ENCODE measurements at places on chromosomes 5 and 9.

DNA sequence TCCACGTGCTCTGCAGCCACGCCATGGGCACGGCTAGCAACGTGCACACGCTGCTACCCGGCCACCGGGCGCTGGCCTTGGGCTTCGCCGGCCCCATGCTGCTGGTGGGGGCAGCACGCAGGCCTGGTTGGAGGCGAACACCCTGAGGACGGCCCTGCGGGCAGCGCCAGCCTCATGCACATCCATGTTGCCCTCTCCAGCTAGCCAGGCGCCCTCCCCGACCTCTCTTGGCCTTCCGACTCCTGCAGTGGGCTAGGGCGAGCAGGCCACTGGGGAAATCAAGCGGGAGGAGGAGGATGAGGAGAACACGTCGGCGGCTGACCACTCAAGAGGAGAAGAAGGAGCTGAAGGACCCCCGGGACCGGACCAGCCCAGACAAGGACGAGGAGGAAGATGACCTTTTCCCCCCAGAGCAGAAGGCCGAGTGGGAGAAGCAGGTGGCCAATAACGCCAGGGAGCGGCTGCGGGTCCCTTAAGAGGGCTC is 73.3 kb downstream of the INSL6 start:
- no peak for DNase-seq

DNA sequence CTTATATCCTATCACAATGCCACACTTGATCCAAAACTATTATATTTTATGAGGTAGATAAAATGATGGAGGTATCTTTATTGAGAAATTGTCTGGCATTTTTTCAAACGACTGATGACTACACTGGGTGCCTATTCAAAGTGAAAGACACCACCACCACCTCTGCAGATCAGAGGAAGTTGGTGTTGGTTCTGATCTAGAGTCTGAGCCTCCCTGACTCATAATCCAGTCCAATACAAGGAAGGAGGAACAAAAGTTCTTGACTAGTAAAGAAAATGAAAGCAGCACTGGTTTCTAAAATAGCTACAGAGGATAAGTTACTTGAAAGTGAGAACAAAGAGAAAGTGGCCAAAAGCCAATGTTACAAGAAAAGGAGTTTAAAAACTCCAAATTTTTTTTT is 139.9 kb downstream of the RFX3 start:
- no peak for DNase-seq

DNA sequence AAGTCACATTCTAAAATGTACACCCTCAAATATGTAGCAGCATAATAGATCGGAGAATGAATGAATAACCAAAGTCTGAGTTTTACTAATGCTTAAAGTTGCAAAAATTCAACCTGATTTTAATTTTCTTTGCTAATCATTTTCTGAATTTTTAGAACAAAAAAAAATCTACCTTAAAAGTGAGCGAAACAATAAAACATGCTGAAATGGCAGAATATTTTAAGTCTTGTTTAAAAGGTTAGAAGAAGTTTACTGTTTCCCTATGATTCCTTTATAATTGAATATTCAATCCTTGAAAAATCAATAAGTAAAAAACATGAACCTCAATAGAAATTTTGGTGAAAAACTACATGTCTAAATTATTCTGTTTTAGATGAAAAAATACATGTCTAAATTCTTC is 27.1 kb upstream of the ZNF462 start:
- DNase-seq = no peak

GRCh38 chr5:169085636-169086035 is 215.3 kb downstream of the SLIT3 start:
- DNase-seq = no peak

GRCh38 chr5:125715216-125715615 is 708.0 kb upstream of the GRAMD2B start:
- no peak for DNase-seq

- DNase-seq = no peak
Observed at GRCh38 chr9:129567842-129568559, 52.9 kb downstream of the C9orf50 start.

GRCh38 chr9:22244139-22245011 is 202.2 kb upstream of the DMRTA1 start:
- DNase-seq = peak; percentile 52

DNA sequence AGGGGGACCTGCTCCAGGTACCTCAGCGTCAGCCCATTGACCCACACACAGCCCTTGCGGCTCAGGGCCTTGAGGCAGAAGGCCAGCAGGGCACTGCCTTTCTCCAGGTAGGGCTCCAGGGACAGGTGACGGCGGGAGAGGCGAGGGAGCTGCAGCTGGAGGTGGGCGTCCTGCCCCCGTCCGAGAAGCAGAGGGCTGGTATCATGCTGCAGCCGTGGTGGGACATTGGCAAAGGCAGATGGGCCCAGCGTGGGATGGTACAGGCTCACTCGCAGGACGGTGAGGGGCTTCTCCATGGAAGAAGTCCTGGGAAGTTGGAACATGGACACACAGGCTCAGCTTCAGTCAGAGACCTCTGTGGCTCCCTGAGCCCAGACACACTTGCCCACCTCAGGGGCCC is 2.5 kb upstream of the DCANP1 start:
- no peak for DNase-seq

DNA sequence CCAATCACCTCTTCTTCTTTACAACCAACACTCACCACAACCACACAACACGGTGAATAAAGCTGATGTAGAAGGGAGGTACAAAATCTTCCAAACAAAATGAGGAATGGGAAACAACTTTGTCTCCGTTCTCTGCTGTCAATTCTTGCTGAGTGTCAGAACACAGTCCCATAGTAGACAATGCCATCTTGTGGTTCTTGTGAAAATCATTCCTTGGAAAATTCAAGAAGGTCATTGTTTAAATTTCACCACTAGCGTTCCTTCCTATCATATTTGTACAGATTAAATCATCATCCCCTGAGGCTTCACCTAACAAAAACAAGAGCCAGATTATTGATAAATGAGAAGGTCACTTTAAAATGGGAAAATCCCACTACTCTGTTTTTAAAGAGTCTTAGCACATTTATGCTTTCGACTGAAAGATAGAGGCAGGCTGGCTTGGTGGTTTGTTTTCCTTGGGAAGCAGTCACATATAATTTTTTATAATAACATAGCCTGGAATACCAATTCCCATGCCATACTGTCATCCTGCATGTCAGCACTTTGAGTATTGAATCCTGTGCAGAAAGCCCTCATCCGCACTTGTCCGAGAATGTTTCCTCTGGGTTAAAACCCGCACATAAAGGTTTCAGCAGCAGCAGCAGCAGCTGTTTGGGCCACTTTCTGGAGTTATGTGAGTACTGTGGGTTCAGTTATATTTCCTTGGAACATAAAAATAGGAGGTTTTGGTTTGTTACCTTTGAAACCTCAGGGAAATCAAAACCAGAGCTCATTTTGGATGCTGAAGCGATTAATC is 395.0 kb upstream of the SMARCA2 start:
- DNase-seq = no peak

DNA sequence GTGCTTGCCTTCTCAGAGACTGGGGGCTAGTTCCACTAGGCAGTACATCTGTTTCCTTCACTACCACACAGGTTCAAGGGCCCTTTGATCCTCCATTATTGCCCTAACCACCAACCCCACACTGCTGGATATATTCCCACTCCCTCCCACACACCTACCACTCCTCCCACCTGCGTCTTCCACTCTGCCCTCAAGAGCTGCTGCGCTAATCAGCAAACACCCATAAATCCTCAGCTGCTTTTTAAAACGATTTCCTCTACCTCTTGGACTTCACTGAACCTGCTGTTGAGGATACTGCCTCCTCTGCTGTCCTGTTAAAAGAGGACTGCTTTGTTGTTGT is 120.9 kb downstream of the MAPKAP1 start:
- DNase-seq = no peak

DNA sequence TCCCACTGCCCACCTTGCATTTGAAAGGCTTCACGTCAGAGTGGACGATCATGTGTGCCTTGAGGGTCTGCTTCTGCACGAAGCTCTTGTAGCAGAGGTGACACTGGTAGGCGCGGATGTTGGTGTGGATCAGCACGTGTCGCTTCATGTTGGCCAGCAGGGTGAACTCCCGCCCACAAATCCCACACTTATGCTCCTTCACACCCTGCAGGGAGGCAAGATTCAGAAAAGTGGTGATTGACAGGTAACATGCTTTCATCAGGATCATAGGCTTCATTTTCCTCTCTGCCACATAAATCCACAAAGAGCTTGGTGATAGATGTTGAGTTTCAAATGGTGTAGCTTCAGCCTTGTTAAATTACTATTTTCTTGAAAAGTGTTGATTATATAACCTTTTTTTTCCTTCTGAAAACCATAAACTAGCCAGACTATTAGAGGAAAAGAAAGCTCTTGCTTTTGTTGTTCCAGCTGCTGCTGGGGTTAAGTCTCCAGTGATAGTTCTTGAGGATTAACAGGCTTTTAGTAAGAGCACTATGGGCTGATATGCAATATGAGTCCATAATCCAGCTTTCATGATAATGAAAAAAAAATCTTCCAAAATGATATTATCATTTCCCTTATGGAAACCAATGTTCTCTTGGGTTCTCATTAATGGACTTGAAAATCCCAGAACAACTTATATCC is 50.7 kb downstream of the ZNF366 start:
- no peak for DNase-seq

DNA sequence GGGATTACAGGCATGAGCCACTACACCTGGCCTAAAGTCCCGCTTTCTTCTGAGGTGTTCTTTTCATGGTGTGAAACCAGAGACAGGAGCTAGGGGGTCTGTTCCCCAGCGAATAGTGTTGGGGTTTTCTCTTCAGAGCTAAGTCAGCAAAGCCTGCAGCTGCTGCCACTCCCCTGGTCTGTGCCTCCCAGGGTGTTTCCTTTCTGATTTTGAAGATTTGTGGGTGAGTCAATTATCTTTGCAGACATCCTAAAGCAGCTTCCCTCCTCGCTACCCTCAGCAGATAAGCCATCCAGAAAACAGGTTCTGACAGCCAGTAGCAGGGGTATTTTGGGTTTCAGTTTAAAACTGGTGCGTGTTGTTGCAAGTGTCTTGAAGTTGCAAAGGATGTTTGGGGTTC is 72.0 kb upstream of the IQGAP2 start:
- DNase-seq = no peak

DNA sequence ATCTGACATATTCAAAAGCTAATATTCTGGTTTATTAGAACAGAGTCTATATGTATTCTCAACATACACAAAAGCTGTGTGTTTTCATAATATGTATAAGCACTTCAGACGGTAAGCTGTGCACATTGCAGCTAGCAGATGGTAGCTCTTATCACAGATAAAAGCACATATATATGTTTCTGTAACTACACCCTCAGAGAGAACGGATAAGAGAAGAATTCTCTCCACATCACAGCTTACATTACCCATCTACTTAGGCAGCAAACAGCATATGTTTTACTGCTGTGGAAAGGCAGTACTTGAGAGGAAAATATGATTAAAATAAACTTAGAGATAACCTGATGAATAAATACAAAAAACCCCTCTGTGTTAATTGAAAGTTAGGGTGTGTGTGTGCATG is 450.9 kb upstream of the ZNF608 start:
- no peak for DNase-seq

GRCh38 chr5:6350277-6351090 is 27.9 kb downstream of the MED10 start:
- DNase-seq = no peak

DNA sequence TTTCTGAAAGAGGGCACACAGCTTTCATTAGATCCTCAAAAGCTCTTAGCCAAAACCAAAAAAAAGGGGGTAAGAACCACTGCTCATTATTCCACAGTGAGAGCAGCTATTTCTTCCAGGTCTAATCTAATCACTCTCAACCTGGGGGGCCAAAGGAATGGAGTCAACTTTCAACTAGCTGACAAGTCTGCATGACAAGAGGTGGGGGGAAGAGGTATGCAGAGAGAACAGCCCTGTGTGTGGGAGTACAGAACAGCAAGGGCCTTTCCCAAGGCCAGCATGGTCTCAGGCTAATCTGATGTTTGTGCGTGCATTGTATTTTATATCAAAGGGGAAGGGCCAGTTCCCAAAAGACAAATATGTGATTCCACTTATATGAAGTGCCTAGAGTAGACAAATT is 36.9 kb upstream of the PIP5K1B start:
- DNase-seq = no peak

- DNase-seq = no peak
Observed at GRCh38 chr5:173554038-173554955, 62.2 kb downstream of the BOD1 start.

DNA sequence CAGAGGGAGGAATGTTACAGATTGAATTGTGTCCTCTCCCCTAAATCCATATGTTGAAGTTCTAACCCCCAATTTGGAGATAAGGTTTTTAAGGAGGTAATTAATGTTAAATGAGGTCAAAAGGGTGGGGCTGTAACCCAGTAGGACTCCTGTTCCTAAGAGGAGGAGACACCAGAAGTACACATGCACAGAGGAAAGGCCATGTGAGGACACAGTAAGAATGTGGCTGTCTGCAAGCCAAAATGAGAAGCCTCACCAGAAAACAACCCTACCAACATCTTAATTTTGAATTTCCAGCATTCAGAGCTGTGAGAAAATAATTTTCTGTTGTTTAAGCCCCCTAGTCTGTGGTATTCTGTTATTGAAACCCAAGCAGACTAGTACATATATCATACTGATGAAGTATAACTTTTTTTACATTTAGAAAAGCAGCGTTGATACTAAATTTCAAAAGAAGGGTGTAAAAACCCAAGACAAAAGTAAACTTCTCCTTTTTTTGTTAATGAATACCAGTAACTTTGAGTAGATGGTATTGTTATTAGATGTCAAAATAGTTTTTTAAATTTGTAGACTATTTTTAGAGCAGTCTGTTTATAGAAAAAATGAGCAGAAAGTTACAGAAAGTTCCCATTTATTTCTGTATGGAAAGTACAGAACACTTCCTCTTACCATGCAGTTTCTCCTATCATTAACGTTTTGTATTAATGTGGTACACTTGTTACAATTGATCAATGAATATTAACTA is 25.1 kb downstream of the RNF180 start:
- DNase-seq = no peak

DNA sequence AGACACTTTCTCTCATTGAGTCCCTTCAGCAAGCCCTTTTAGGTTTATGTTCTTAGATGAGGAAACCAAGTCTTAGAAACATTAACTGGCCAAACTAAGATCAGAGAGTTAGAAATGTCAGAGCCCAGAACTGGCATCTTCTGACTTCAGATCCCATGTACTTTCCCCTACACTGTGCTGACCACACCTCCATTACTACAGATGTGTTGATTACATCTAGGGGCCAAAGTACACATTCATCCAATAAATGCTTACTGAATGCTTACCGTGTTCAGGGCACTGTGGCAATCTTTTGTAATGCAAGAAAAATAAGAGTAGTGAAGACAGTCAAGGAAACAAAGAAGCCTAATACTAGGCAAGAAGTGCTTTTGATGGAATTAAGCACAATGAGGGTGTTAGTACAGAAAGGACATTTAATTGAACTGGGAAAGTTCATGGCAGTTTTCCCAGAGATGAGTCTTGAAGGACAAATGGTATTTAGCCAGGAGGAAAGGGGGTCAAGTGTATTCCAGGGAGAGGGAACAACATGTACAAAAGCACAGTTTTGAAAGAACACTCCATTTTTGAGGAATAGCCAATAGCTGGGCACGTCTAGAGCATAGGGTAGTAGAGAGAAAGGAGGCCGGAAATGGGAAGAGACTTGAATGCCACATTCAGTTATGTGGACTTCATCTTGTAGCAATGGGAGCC is 89.7 kb upstream of the CDKN2B start:
- no peak for DNase-seq

All from sciatic nerve (tissue), 2 donors.